ENCODE measurements at places on chromosomes 11 and 22.

- DNase-seq: no peak
Measured at GRCh38 chr11:10641177-10641911, 52.2 kb downstream of the IRAG1 start.

DNA sequence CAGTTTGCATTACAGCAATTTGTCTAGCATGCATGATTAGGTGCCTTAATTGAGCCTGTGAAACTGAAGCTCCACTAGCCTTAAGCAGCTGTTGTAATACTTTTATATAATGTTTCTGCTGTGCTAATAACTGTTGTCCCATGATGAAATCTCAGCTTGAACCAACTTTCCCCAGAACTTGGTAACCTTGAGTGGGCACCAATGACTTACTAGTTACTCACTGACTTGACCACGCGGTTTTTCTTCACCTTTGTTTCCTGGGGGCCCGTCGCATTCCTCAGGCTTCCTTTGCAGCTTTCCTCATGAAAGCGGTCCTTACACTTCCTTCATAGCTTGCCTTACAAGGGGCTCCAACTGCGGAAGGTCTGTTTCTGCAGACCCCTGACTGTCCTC is 11.2 kb upstream of the GLYATL1 start:
- no peak for DNase-seq

- no peak for DNase-seq
Measured at GRCh38 chr11:7889985-7890384, 41.1 kb downstream of the OR10A6 start.

DNA sequence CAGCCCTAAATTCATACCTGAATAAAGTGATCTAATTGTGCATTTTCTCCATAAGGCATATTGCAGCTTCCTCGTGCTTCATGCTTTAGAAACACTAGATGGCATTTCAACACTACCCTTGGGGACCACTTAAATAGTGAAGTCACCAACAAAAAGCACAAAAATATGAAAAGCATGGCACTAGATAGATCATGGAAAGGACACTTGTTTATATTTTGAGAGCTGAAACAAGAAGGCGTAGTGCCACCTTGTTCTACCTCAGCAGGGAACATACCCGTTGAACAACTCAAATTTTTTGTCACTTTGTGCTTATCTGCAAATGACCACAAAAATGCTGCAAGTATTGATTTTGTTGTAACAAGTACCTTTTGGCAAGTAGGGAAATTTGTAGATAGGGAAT is 8.6 kb downstream of the TBCEL start:
- DNase-seq: no peak

DNA sequence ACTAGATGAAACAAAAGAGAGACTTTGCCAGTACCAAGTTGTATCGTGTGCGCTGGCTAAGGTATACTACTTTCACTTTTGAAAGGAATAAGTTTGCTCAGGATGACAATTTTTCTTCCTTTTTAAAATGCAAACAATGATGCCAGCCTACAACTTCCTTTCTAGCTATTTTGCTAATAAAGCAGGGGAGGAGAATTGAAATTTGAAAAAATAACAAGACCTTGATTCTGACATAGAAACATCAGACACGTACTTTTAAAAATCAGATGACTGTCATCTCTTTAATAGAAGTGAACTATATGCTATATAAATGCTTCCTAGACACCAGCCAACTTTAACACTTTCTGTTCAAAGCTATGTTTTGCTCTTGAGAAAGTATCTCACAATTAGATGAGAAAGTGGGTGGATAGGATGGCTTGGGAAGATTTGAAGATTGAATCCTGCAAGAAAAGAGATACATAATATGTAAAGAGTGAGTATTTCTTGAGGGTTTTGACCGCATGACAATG is 41.7 kb upstream of the BLID start:
- no peak for DNase-seq

GRCh38 chr22:36163497-36163896 is 2.9 kb upstream of the APOL3 start:
- no peak for DNase-seq

GRCh38 chr11:44029977-44030911 is 17.5 kb upstream of the ACCSL start:
- DNase-seq: no peak

DNA sequence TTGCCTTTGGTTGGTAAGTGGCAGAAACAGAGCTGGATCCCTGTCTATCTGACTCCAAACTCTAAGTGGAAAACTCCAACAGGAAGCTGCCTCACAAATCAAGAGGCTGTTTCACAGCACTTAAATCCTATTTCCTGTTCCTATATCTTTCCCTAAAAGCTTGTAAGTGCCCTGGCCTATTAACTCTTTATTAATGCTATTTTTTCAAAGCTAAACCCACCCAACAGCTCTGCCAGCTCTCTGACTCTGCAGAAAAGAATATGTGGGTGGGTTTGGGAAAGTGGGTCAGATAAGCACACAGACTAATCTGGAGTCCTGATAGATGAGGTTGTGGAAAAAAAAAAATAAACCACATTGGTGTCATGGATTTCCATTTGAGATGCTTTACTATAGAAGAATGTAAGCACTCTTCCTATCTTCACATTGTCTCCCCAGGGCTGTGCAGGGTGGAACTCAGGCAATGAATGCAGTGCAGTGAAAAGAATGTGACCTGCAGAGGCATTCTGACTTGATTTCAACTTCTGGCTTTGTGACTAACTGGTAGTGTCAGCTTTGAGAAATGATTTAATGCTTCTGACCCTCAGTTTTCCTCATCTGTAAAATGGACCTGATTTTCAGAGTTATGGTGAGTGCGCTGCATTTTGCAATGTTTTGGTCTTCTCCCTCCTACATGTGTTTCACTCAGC is 125.6 kb downstream of the AASDHPPT start:
- DNase-seq: no peak

GRCh38 chr22:46726986-46727317 is 11.1 kb downstream of the CERK start:
- no peak for DNase-seq

DNA sequence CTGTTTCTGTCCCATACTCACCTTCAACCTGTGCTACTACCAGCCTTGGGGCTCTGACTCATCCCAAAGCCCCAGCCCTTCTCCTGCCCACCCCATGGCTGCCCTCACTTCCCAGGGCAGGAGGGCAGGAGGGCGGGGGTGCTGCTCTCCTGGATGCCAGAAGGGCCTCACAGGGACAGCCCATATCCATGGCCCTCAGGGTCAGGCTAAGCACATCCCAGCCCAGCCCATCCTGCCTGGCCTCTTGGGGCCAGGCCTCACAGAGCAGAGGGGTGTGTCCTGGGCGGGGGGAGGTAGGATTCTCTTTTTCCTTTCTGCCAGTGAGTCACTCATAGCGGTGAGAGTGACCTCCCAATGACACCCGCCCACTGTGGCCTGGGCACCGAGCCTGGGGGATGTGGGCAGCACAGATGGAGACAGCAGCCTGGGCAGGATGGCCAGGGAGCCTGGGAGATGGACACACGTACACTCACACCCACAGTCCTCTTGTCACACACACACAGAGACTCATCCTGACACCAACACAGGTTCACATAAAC is 2.4 kb downstream of the LTBP3 start:
- no peak for DNase-seq

- no peak for DNase-seq
Measured at GRCh38 chr22:31841078-31841827, 87.4 kb downstream of the DEPDC5 start.

DNA sequence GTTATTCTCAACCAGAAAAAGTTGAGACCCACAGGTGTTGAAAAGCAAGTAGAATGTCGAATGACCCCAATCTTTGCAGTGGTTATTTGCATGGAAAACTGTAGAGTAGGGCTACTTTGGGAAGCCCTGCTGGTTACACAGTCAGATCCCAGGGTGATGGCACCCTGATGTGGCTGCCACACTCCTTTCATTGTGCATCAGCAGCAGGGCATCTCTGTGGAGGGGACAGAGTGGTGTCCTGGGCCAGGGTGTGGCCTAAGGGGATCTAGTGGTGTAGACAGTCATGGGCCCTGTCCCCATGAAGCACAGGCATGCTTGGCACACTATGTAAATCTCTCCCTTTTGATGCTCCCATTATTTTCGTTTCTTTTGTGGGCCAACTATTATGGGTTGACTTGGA is 199.4 kb upstream of the NAV2 start:
- no peak for DNase-seq

DNA sequence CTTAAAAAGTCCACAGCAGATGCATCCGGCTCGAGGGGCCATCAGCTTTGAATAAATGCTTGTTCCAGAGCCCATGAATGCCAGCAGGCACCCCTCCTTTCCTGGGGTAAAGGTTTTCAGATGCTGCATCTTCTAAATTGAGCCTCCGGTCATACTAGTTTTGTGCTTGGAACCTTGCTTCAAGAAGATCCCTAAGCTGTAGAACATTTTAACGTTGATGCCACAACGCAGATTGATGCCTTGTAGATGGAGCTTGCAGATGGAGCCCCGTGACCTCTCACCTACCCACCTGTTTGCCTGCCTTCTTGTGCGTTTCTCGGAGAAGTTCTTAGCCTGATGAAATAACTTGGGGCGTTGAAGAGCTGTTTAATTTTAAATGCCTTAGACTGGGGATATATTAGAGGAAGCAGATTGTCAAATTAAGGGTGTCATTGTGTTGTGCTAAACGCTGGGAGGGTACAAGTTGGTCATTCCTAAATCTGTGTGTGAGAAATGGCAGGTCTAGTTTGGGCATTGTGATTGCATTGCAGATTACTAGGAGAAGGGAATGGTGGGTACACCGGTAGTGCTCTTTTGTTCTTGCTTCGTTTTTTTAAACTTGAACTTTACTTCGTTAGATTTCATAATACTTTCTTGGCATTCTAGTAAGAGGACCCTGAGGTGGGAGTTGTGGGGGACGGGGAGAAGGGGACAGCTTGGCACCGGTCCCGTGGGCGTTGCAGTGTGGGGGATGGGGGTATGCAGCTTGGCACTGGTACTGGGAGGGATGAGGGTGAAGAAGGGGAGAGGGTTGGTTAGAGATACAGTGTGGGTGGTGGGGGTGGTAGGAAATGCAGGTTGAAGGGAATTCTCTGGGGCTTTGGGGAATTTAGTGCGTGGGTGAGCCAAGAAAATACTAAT is 1.9 kb downstream of the NEAT1 start:
- no peak for DNase-seq

DNA sequence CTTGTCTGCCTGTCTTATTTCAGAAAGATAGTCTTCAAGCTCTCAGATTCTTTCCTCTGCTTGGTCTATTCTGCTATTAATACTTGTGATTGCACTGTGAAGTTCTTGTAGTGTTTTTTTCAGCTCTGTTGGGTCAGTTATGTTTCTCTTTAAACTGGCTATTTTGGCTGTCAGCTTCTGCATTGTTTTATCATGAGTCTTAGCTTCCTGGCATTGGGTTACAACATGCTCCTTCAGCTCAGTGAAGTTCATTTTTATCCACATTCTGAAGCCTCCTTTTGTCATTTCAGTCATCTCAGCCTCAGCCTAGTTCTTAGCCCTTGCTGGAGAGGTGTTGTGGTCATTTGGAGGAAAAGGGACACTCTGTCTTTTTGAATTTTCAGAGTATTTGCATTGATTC is 15.5 kb upstream of the DEPDC7 start:
- DNase-seq: no peak

DNA sequence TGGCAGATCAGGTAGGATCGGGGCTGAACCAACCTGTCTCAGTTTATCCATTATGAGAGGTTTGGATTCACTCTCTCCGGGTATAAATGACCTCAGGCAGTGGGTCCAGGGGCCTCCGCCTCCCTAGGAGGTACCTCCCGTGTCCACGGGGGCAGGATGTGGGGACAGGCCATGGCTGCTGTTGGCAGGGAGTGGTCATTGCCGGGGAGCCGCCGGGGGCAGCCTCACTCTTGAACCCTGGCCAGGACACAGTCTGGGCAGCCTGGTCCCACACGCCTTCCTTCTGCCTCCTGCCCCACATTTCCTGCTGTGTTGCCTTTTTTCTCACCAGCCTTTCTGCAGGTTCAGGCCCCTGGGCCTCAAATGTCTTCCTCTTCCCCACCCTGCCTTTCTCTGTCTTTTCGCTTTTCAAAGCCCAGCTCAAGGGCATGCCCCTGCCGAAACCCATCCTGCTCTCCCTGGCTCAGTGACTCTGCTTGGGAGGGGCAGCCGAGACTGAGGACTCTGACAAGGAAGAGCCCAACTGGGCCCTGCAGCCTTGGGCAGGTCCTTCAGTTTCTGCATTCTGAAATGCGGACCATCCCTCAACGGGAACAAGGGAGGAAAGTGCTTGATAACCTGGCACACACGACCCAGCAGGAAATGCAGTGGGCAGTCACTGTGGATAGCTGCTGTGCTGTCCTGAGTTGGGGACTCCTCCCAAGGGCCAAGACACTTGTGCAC is 31.1 kb downstream of the ZC3H7B start:
- DNase-seq: no peak

- no peak for DNase-seq
Measured at GRCh38 chr11:118503216-118503615, 24.1 kb upstream of the TTC36 start.

- no peak for DNase-seq
Measured at GRCh38 chr22:40345815-40346184, 500 bp upstream of the ADSL start.

DNA sequence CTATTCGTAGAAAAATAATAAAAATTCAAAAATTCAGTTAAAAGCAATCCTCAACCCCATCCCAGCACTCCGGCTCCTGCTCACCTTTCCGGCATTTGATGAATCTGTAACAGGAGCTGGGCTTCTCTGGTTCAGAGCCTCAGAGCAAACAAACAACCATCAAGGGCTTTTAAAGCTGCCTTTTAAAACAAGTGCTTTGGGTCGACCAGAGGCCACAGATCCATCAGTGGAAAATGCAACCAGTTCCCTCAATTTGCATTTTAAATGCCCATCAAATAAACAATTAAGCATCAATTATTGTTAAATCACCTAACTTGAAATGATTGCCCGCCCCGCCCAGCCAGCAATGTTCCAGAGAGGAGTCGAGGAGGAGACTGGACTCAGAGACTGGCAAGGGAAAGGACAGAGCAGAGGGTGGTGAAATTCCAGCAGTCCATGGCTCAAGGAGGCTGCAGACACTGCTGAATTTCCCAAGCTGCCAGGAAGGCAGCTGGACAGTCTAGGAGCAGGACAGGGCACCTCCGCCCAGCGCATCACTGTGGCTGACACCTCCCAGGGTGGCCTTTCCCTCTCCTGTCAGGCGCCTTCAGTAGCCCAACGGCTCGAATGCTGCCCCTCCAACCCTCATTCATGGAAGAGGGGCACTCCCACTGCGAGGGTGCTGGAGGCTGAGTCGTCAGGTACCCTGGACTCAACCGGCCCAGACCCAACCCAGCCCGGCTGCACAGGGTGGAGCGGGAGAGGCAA is 7.5 kb downstream of the FXYD6 start:
- no peak for DNase-seq

DNA sequence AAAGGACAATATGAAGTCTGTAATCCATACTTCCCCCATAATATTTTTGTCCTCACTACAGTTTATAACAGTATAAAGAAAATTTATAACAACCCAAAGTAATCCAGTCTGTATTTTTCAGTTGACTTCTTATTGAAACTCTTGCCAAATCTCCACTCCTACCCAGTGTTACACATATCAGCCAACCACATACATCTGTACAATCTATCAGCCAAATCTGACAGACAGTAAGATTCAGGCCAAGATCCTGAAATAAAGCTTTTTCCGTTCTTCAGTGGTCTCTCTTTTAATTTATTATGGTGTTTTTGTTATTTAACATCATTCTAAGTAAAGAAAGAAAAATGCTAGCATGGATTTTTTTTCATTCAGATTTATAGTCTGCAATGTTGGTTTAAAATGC is 2370.9 kb upstream of the RAG2 start:
- no peak for DNase-seq

GRCh38 chr11:44968510-44968909 is 17.8 kb upstream of the TP53I11 start:
- no peak for DNase-seq
